Stimulated activated CD4-positive, alpha-beta T cell treated with anti-CD3 and anti-CD28 coated beads, TNF-alpha, amount 100 ng/mL, for 48 hours (primary cell): ENCODE measurements at places on chromosomes 1 and 21.

DNA sequence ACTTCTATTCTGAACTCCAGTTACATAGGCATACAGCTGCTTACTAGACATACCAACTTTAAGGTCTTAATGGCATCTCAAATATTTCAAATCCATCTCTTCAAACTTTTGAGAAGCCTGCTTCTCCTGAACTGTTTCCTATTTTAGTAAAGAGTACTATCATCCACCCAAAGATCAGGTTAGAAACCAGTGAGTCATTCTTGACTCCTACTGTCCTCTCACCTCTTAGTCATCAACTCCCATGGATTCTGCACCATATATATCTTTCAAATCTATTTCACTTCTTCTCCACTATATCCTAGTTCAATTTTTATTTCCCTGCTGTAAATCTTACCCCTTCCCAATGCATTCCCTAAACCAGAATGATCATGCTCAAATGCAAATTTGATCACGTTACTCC, 18.1 kb upstream of the BEND5 start:
- no peak for DNase-seq

- no peak for DNase-seq
These were observed 217.3 kb downstream of the PTPRU start for GRCh38 chr1:29453502-29454240.

DNA sequence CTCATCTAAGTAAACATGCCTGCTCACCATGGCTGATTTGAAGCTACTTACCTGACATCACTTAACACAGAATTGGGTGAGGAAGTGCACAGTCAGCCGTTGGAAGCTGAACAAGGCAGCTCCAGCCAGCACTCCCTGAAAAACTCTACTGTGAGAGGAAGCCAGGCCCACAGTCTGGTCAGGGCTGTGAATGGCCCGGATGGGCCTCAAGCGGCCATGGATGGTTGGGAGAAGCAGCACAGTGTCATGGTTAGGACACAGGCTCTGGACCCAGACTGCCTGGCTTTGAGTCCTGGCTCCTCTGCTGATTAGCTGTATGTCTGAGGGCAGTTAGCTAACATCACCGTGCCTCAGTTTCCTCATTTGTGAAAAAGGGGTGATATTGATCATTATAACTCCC, 267.8 kb downstream of the GRIK3 start:
- no peak for DNase-seq

GRCh38 chr1:221774054-221774842, 32.4 kb upstream of the DUSP10 start:
- DNase-seq: no peak

DNA sequence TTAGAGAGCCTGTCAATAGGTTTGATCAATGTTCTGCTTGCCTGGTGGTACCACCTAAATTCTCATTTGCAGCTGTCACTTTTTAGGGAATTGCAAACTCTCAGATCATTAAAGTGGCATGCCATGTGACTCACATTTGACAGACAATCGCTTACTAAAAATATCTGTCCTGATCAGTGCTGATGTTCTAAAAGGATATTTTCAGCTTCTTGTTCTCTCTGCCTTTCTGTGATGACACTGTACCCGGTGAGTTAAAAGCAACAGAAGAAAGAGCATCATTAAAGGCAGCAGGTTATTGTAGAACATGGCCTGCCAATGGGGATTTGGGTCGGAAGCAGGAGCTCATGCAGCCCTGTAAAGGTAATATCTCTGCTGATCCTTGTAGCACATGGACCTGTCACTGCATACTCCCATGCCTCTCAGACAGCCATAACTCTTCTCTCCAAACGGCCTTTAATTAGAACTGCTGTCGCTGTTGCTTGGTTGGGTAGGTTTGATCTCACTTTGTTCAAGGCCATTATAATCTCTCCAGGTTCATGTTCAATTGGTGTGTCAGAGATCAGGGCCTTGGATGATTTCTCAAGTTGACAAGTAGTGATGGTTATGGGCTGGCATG, 441.3 kb upstream of the DEPDC1 start:
- no peak for DNase-seq

DNA sequence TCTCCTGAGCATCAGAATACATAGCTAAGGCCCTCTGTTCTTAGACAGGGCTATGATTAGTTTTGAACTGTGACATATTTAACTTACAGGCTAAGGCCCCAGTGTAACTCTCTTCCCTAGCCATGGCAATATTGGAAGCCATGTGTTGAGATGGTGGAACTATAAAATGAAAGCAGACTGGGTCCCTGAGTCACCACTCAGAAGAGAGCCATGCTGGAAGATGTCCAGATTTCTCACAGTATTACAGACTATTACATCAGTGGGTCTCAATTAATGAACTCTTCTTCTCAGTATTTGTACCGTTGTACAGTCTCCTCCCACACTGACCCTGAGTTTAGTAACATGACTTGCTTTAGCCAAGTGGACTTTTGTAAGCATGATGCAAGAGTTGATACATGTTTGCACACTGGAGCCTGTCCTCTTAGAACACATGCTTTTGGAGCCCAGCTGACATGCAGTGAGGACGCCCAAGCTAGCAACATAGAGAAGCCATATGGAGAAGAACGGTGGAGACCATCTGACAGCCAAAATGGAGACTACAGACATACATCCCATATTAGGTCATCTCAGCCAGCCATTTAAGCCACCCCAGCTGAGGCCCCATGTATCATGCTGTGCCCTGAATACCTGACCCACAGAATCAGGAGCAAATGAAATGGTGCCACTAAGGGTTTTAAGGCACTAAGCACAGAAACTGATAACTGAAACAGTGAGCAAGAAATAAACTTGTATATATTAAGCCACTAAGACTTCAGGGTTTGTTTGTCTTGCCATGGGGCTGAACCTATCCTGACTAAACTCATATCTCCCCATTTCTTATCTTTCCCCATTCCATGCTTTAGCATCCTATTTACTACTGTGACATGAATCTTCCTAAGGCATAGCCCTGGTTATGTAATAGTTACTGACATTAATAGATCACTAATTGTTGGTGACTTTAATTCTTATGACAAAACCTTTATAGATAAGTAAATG, 24.4 kb downstream of the TBX15 start:
- no peak for DNase-seq

DNA sequence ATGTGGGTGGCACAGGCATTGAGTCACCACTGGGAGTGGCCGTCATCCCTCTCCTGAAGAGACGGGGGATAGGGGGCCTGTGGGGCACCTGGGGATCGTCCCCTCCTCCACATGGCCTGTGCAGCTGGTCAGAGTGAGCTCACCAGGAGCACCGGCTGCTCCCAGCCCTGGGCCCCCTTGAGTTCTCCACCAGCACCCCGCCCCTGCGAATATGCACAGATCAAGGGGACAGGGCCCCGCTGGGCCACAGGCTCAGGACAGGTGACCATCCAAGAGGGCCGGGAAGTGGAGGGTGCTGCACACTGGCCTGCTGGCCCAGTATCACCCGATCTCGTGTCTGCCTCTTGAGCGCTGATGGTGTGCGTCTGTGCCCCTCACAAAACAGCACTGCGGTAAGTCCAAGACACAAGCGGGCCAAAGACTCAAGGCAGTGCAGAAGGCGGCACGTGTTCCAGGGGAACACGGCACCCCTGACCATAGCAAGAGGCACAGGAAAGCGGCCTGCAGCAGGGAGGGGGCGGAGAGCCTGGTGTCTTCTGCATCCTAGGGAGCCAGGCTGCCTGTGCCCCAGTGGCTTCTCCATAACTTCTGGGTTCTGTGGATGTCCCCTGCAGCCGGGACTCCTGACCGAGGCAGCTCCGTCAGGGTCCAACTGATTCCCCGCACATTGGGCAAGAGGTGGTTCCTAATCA, 18.1 kb upstream of the TSPEAR start:
- no peak for DNase-seq

DNA sequence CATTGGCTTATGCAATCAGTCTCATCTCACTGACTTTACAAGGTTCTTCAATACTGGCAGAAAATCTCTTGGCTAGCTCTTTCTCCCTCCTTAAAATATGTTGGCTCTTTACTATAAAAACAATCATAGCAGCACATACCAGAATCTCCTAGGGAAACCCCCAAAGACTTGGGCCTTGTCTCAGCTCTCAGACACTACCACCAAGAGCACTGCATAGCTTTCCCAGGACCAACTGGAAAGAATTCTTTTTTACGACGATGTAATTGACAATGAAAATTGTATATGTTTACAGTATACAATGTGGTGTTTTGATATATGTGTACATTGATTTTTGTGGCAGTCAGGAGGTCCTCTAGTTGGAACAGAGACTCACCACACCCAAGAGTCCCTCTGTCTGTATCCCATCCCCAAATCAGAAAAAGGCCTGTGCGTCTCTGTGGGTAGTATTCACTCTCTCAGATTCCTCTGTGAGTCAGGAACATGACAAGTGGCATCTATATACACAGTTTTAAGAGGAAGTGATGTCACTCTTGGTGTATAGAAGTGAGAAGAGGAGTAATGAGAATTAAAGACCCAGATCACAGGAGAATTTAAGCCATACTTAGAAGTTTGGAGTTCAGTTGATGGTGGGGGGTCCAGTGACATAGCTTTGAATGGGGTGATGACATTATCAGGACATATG, 21.1 kb downstream of the SMAP2 start:
- DNase-seq: no peak

DNA sequence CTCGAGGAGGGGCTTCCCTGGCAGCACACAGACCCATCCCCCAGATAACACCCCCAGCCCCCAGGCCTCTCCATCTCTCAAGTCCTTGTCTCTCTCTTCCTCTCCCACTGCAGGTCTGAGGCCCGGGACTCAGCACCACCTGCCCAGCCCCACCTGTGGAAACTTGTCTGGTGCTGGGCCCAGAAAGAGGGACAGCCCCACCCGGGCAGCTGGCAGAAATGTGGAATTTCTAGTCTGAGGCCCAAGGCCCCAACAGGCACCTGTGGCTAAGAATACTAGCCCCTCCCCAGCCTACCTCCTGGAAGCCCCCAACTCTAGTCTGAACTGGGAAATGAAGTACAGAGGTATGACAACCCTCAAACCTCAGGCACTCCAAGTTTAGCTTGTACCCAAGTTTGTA, 15.4 kb downstream of the TTC39A start:
- DNase-seq: no peak

DNA sequence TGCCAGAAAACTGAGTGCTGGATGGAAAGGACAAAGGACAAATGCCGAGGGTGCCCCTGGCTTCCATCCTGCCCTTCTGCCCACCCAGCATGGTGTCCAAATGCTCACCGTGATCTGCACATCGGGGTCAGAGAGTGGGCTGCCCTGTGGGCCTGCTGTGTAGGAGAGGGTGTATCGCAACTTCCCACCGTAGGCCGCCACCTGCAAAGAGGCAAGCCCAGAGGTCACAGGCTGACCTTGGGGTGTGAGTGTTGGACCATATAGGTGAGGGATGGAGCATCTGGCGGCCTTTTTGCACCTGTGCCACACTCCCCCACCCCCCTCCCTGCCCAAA, 53.5 kb downstream of the LDLRAD2 start:
- no peak for DNase-seq
